ENCODE measurements at places on chromosomes 1 and 21.

- DNase-seq: no peak
These were observed 219.2 kb downstream of the FOXD2 start for GRCh38 chr1:47656719-47657685.

DNA sequence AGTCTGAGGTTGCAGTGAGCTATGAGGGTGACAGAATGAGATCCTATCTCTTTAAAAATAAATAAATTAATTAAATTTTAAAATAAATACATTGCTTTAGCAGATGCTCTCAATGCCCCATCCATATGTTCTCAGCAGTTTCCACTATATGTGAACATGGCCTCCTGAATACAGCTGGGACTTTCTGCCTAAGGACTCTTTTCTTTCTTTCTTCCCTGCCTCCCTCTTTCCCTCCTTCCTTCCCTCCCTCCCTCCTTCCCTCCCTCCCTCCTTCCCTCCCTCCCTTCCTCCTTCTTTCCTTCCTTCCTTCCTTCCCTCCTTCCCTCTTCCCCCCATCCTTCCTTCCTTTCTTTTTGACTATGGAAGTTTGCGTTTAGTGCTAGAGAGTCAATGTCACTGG lies 10.2 kb upstream of the GRIK1 start:
- DNase-seq: no peak

DNA sequence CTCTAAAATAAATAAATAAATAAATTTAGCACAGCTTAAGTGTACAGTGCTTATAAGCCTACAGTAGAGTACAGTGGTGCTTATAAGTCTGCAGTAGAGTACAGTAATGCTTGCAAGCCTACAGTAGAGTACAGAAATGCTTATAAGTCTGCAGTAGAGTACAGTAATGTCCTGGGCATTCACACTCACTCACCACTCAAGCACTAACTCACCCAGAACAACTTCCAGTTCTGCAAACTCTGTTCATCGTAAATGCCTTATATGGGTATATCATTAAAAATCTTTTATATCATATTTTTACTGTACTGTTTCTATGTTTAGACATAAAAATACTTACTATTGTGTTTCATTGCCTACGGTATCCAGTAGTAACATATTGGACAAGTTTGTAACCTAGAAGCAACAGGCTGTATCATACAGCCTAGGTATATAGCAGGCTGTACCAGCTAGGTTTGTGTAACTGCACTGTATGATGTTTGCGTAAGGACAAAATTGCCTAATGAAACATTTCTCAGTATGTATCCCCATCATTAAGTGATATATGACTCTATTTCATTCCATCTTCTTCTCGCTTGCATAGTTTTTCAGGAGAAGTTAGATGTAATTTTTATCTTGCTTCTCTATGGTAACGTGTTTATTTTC lies 14.0 kb upstream of the S100B start:
- no peak for DNase-seq

- DNase-seq: peak; percentile 78
These were observed 352 bp downstream of the KCNK1 start for GRCh38 chr1:233614173-233614742.

DNA sequence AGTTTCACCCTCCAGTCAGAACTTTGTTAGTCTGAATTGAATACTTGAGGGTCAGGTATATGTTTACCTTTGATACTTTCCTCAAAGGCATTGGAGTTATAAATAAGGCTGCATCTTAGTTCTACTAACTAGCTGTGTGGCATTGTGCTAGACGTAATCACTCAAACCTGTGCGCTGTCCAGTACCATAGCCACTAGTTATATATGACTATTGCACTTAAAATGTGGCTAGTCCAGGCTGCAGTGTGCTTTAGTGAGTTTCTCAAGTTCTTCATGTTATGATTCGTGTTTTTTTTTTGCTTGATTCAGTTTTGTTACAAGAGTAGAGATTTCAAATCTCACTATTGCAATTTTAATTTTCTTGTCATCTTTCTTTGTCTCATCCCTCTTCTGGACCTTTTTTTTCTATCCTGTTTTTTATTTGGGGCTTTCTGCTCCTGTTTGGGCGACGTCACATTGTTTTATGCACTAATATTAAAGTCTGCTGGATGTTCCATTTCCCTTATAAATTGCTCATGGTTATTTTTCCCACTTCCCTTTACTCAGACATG lies 5.7 kb downstream of the MAN1A2 start:
- DNase-seq: no peak

DNA sequence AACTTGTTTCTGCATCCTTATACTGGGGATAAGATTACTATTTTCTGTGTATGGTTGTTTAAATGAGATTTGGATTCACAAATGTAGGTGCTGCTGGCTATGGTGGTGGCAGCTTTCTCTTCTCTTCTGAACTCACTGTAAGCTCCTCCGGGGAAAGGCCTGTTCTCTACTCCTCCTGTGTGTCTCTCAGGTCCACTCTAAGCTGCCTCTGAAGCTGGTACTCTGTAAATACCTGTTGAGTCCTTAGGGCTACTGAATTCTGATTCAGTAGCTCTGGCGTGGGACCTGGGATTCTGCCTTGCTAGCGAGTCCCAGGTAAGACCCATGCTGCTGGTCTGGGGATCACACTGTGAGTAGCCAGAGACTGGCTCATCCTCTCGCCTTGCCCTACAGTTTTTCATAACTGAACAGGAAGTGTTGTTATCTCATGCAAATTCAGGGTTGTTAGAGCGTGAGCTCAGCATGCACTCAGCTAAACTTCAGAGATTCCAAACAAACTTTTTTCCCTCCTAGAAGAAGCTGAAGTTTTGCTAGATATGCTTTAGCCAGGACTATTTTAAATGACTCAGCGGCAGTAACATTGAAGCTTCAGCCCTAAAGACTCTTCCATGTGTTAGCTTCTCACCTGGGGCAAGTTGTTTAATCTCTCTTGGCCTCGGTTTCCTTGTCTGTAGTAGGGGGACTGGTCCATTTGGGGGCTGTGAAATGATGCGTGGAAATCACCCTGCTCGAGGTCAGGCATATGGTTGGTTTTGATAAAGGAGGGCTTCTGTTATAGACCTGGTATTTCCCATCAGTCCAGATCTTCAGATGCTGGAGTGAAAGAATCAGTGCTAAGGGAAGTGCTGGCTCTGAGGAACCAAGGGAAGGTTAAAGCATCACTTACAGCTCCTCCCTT lies 271.5 kb upstream of the TMEM51 start:
- DNase-seq: peak; percentile 39

- DNase-seq: no peak
These were observed 3.8 kb downstream of the EFNA3 start for GRCh38 chr1:155082301-155083051.

DNA sequence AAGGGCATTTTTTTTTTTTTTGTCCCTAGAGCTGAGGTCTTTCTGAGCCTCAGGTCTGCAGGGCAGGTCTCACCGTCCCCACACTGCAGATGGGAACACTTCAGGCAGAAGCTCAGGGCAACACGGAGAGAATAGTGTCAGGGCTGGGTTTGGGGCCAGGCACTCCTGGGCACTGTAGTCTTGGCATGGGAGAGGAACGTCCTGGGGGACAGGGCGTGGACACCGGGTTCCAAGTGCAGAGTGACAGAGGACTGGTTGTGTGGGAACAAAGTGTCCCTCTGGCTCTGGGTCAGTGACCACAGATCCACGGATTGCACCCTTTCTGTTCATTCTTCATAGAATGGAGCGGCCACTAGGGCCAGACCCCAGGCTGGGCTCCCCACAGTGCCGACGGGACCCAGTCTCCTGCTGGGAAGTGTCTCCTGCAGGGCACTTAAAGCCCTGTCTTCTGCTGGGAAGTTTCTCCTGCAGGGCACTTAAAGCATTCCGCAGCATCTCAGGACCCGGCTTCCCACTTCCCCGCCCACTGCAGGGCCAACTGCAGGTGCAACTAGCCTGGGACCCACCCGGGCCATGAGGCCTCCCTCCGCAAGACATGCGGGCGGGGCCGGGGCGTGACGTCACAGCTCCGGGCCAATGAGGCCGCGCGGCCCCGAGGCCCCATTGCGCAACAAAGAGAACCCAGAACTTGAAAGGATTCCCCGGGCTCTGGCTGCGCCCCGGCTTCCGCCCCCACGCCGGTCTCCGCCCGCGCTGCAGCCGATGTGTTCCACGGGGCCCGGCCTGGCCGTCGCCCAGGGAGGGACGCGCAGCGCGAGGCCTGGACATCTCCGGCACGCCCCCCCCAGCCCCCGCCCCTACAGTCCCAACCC lies 1.2 kb downstream of the GPR153 start:
- peak; percentile 94 for DNase-seq

GRCh38 chr1:181250038-181250437 lies 161.5 kb downstream of the IER5 start:
- no peak for DNase-seq
